ENCODE measurements at places on chromosomes 3 and 15. TPM values are rescaled to one million over a fixed set of nuclear protein-coding genes. Genes with fewer than 3 reads are reported as not detected.

- DNase-seq, result no peak
These were observed 27.3 kb upstream of the PXYLP1 start for GRCh38 chr3:141204343-141204742.

DNA sequence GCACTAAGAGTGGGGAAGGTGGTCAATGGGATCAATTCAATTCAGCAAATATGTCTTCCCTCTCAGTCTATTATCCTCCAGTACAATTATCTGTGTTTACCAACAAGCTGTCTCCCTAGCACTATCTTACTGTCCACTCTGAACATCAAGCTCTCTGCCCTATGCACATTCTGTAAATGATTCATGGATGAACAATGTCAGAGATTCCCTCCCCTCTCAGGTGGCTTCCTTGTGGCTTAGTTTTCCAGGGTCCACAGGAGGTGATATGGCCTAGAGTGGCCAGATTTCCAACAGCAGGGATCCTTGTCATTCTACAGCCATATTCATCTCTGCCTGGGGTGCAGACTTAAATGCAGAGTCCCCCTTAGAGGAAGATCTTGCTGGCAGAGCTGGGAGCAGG lies 225.1 kb downstream of the UACA start:
- no peak for DNase-seq

DNA sequence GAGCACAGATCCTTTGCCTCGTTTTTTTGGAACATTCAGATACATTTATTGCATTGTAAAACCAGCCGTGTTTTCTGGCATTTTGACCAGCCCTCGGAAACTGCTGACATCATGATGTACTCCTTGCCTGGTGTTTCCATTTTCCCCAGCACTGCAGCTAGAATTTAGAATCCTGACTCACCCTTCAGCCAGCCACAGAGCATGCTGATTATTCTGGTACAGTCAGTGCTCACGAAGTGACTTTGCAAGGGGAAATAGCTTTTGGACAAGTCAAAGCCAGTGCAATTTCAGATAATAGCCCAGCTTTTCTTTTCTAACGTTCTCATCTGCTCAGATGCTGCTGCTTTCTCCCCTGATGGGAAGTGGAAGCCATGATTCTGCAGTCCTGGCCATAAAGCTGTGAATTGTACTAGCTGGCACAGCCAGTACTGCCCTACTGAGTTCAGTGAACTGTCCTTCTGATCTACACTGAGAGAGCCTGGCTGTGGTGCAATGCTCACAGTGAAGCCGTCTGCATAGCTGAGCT lies 12.1 kb upstream of the CNBP start:
- DNase-seq, result peak; percentile 32

DNA sequence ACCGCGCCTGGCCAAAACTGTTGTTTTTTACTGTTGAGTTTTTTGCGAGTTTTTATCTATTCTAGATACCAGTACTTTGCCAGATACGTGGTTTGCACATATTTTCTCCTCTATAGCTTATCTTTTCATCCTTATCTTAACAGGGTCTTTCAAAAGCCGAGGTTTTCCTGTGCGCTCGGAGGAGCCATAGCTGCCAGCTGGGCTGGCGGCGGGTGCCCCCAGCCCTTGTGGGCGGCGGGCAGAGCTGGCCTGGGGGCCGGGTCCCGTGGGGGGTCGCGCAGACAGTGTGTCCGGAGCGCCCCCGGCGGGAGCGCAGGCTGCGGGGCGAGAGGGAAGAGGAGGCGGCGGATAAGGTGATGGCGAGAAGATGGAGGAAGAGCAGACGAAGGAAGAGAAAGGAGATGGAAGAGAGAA lies 11.1 kb upstream of the EIF4A2 start:
- no peak for DNase-seq

RBP2 gene
- not detected for total RNA-seq

Data from tibial nerve (tissue), 4 donors.